Glutamatergic neuron (in vitro differentiated cells): ENCODE measurements at places on chromosomes 6 and 20. TPM values are rescaled to one million over a fixed set of nuclear protein-coding genes. Genes with fewer than 3 reads are reported as not detected.

GTPBP2 gene
- 114 TPM for total RNA-seq

SALL4 gene
- 41.0 TPM for total RNA-seq

DPPA5 gene
- not detected for total RNA-seq

DDAH2 gene
- 266 TPM for total RNA-seq

ID4 gene
- total RNA-seq, result 6.3 TPM
